ENCODE measurements at places on chromosomes 12 and 14.

- DNase-seq = no peak
Measured at GRCh38 chr14:22614240-22614799, 16.2 kb downstream of the ABHD4 start.

DNA sequence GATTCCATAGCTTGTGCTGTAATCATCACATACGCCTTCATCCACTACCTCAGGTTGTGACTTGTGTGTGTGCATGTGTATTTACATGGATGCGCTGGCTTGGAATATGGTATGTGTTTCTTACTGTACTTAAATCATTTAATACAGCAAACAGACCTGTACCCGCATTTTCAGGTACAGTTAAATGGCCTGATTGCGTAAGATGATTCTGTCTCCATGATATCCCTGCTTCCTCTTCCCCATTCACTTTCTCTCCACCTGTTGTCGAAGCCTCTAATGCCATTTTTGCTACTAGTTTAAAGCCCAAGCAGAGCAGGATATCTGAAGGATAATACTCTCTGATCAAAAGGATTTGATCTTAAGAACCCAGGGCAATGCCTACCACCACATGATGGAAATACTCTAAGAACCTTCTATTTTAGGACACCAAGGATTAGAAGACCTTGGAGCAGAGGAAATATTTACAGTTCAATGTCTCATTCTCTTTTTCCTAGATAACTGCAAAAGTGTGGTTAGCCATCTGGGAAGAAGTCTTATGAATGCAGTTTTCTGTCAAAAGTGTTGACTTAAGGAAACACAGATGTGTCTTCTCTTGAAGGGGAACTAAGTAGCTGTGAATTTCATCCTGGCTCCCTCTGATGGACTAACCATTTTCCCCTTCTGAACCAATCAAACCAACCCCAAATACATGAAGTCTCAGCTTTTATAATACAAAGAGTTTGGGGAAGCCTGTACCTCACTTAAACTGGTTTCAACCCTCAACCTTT lies 78.7 kb downstream of the HELB start:
- DNase-seq = no peak

DNA sequence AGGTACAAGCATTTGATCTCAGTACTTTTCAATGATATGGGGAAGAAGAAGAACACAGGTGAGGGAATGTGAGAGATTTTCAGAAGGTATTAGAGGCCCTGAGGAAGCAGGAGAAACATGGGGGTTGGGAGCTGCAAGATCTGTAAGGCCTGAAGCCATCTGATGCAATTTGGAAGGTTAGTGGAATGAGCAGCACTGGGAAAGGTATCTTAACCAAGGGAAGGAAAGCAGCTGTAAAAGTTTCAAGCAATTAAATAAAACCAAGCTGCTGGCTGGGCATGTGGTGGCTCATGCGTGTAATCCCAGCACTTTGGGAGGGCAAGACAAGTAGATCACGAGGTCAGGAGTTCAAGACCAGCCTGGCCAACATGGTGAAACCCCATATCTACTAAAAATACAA lies 104.4 kb upstream of the PARP11 start:
- DNase-seq = no peak

DNA sequence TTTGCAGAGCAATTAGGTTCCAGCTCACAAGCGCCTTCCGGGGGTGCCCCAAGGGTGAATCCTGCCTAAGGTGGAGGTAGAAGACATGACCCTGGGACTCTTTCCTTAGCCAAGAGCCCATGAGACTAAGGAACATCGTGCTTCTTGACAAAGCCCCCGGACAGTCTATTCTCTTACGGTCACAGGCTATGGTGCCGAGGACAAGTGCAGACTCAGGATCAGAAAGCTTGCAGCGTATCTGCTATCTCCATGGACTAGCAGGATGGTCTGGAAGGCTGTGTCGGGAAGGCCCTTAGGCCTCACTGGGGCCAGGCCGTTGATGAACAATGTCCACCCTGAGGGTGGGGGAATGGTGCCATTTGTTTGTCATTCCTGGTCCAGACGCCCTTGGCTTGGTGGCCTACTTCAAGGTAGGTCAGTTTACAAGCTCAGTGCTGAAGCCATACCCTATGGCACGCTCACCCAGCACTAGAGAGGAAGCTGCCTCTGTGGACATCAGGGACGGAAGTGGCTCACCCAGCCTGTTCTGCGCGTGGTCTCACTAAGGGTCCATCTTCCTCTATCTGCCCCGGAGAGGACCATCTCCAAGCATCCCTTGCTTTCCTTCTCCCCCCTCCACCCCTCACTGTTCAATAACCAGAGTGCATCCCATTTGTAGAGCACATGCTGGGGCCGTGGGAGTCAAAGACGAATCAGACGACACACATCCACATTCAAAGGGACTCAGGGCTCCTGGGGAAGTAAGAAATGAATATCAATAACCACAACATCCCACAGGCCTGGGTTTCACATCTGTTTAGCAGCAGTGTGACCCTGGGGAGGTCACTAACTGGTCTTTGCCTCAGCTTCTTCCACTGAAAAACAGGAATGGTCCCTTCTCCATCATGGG lies 45.0 kb upstream of the IQSEC3 start:
- DNase-seq = no peak

DNA sequence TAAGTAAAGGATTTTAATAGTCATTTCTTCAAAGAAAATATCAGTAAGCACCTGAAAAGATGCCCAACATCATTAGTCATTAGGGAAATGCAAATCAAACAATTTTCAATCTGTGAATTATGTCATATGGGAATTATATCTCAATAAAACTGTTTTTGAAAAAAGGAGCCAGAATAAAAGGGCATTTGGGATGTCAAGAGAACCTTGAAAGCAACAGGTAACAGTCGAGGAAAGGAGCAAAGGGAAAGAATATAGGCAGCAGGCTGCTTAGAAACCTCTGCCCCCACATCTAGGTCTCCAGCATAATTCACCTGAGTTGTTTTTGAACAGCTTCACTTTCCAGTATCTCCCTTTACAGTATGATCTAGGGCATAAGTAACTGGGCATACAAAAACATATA lies 12.2 kb downstream of the RAD9B start:
- no peak for DNase-seq

DNA sequence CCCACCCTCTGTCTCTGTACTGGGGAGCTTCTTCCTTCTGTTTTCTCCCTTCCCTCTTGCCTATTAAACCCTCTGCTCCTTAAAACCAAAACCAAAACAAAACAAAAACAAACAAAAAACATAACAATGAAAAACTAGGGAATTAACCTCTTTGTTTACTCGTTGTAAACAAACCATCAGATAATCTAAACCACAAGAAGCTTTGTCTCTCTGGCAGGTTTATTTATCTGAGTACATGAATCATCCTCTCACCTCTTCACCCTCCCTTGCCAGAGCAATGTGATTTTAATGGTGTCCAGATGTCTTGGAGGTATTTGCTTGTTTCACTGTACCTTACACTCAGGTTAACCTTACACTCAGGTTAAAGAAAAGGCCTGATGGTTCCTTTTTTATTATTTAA lies 66.1 kb downstream of the DYRK2 start:
- DNase-seq = no peak

GRCh38 chr14:56206596-56206995 lies 88.4 kb downstream of the PELI2 start:
- no peak for DNase-seq

DNA sequence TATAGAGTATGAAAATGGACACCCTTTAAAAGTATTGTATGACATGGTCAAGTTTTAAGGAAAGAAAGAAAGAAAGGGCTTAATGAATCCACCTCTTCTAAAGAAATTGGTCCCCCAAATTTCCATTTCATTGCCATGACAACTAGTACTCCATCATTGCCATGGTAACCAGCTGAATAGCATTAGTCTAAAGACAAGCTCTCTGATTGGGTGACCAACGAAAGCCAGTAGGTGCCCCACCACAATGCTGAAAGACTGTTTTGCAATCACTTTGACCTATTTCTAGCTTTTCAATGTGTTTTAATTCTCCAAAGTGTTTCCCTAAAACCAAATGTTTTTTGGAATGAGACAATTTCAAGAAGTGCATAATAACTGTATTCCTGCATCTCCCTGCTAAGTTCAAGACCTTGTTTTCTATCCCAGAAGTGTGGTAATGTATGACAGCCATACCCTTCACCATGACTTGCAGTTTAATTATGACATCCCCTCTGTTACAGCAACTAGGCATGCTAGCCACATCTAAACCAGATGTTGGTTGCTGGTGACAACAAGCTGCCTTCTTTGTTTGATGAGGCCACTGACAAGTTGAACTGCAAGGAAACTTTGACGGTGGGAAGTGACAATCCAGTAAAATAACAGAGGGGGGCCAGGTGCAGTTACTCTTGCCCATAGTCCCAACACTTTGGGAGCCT lies 46.7 kb downstream of the KICS2 start:
- DNase-seq = no peak

DNA sequence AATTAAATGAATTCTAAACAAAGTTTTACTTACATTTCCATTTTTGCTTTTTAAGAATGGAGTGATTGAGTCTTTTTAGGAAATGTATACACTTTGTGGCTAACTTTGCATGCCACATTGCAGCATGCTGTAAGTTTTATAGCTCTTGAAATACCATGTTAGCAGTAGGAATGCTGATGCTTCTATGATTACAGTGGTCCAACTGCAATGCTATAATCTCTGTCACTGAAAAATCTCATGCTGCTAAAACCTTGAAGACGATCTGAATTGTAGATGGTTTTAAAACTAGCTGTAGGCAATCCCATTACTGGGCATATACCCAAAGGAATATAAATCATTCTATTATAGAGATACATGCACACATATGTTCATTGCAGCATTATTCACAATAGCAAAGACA lies 127.6 kb downstream of the WIF1 start:
- no peak for DNase-seq

- DNase-seq = no peak
Measured at GRCh38 chr12:28938056-28938455, 211.0 kb upstream of the FAR2 start.

DNA sequence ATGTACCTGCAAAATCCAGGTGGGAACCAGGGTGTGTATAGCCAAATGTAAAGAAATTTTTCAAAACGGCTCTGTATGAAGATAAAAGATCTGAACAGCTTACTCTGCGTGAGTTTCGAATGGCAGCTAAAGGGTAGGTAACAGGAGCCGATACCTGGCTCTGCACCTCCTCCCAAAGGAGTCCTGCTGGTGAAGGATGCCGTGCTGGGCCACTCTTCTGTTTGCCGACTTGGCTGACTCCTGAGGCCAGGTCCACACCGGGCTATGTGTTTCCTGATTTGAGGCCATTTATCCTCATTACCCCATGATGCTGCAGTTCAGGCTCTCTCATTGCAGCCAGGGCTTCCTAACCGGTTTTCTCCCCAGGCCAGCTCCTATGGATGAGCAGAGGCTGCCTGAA lies 244.6 kb downstream of the SLC41A2 start:
- DNase-seq = no peak

- no peak for DNase-seq
Measured at GRCh38 chr12:75888874-75889613, 142.5 kb downstream of the PHLDA1 start.

- DNase-seq = no peak
Measured at GRCh38 chr14:58776516-58776915, 138.8 kb downstream of the DACT1 start.

DNA sequence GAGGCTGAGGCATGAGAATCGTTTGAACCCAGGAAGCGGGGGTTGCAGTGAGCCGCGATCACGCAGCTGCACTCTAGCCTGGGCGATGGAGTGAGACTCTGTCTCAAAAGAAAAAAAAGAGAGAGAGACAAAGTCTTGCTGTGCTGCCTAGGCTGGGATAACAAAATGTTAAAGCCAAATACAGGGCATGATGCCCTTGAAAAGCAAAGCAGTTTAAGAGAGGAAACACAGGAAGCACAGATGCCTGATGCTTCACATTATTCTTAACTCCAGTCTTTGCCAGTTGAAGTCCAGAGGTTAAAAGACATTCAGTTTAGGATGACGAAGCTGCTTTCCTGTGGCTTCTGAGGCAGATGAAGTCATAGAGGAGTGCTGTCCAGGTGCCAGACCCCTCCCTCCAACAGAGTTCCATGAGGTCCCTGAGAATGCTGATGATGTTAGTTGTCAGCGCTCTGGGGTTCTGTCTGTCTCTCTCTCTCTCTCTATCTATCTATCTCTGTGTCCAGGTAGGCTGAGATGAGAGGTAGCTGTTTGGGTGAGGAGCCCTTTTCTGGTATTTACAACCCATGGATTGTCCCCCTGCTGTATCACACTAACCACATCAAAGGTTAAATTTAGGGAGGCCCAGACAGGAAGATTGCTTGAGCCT lies 4.9 kb upstream of the MRPL52 start:
- no peak for DNase-seq

DNA sequence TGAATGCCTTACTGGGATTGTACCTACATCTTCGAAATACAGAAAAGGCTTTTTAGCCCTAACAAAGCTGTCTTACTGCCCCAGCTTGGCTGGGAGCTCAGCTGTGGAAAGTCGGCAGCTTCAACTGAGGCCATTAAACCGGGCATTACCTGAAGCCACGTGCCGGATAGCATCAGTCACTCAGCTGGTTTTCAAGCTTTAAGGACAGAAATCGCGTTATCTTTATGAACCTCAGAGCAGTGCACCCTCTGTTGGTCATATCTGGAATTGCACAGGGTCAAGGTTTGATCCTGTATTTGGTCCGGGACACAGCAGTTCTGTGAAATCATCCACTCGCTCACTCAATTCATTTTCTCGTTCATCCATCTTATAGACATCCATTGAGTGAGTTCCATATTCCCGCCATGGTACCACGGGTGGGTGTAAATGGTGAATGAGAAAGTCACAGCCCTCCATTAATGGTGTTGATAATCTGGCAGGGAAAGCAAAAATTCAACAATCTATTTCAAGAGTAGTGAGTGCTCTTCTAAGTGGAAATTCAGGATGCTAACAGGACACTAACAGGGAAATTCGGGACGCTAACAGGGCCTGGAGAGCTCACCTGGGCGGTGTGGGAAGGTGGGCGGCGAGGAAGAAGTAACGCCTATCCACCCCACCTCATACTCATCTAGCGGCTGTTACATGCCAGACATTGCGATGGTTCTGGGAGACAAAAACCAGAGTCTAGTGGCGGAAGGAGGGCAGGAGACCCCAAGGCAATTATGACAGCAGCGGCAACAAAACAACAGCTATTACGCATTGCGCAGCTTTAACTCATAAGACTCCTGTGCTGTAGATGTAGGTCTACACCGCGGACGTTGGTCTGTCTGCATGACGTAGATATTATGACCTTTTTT lies 60.6 kb upstream of the TCL1A start:
- peak; percentile 48 for DNase-seq

Measured in activated CD8-positive, alpha-beta memory T cell treated with anti-CD3 and anti-CD28 coated beads, Interleukin-2, amount 50 U/mL, for 4 hours (primary cell).